T-cell (primary cell): ENCODE measurements at places on chromosomes 6 and 20. TPM values are rescaled to one million over a fixed set of nuclear protein-coding genes. Genes with fewer than 3 reads are reported as not detected.
A peak's percentile ranks its signal among the peaks of the same experiment; 100 is the strongest.

The WFDC2 gene
- total RNA-seq, result 1.7 TPM

The SSTR4 gene
- not detected for total RNA-seq

The FAM209B gene
- total RNA-seq, result 3.3 TPM

The NNAT gene
- total RNA-seq, result not detected

The BEND6 gene
- total RNA-seq, result not detected

The MCCD1 gene
- total RNA-seq, result not detected

The KCNQ5 gene
- 4.3 TPM for total RNA-seq

DNA sequence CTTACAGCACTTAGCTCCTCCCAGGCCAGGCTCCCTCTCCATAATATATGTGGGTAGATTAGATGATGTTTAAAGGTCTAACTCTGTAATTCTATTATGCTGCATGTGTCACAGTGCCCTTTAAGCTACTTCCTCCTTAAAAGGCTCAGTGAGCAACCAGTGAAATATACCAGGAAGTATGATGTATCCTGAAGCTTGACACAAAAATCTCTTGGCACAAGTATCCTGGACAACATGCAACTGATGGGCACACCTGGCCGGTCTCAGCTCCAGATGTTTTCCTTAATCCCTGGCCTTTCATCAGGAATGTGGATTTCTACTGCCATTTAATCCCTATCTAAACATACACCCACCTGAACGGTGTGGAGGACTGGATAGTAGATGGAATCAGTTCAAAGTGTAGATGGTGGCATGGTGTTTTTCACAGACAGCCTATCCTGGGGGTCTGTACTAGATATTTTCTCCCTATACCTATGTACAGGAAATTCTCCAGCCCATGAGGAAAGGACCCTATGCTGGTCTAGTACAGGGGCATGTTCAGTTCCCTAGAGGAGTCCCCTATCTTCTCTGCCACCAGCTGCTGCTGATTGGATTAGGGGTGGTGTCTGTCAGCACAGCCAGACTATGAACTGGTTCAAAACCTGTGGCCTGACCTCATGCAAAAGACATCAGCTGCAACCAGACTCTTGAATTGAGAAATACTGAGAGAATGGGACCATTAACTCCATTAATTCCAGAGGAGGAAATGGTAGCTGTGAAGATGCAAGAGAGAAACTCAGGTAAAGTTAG, 59.4 kb upstream of the CITED2 start:
- H3K4me3 ChIP-seq, result no peak overlapping the region
- H3K27me3 ChIP-seq, result no peaks in the 10 kb centered on the region
- H3K36me3 ChIP-seq, result no peaks in the 10 kb centered on the region
- DNase-seq, result no peak
- H3K4me1 ChIP-seq, result no peaks in the 10 kb centered on the region

DNA sequence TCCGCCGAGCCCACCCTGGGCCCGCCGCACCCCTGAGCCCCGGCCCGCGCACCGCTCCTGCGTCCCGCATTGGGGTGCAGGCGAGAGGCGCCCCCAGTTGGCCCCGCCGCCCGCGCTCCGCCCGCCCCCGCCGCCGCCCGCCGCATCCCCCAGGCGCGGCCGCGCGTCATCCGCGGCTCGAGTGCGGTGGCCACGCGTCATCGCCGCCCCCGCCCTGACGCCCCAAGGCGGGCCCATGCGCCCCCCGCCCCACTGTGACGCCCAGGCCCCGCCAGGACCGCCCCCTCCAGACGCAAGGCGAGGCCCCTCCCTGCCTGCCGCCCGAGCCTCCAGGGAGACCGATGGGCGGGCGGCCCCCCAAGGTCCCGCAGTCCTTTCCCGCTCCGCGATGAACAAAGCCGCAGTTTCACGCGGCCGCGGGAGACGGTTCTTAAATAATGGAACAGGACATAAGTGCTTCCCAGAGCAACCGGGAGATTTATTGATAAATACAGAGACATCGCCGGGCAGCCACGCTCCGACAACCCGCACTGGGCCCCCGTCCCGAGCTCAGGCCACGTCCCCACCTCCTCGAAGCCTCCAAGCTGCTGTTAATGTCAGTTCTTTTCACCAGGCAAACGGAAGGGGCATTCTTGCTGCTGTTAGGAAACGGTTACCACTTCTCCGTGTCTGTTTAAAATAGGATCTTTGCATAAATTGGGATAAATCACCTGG, at the start of gene ANKRD60:
Gene ANKRD60, minus strand, starts transcription at position 170 of the 714 bp plus-strand sequence. Its CDS starts 0 bp downstream, at position 170.
- peak within 1 kb of the TSS; percentile 36 for H3K4me3 ChIP-seq
- H3K36me3 ChIP-seq, result no peaks in the 10 kb centered on the region
- H3K4me1 ChIP-seq, result peaks cover 10% of the 10 kb centered on the region
- peaks cover 16% of the 10 kb centered on the region for H3K27me3 ChIP-seq
- H3K27ac ChIP-seq, result no peak within 1 kb of the TSS

- no peaks in the 10 kb centered on the region for H3K27me3 ChIP-seq
- DNase-seq, result no peak
- H3K36me3 ChIP-seq, result no peaks in the 10 kb centered on the region
- H3K4me3 ChIP-seq, result no peak overlapping the region
- H3K27ac ChIP-seq, result no peak overlapping the region
Measured at GRCh38 chr6:135830452-135830881, 21.0 kb upstream of the PDE7B start.

DNA sequence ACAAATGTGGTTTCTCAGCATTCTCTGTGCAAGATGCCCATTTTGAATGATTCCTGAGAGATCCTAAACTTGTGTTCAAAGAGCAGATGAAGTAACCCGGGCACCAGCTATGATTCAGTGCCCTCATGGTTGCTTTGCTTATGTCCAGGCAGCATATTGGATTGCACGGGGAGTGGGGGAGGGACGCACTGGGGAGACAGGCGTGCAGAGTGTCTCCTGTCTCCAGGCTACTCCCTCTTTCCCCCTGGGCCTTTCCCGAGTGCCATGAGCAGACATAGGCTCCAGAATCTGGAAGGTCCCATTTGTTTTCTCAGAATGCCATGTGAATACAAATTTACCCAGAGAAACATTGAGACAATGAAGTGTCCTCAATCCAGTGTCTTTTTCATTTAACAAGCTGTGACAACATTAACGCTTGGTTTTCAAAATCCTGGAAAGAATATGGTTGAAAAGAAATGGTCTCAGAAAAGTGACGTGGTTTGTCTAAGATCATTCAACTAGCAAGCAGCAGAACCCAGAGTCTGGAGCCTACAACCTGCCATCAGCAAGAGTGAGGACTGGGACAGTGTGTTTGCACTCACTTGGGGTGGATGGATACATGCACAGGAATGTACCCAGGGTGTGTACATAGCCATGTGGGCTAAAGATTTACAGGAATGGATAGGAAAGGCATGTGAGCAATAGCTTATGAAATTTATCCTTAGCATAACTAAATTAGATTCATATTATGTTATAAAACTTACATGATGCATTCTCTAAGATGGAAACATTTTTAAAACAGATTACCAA, 4.2 kb downstream of the SYNDIG1 start:
- peaks cover 18% of the 10 kb centered on the region for H3K4me1 ChIP-seq
- DNase-seq, result no peak
- no peak overlapping the region for H3K27ac ChIP-seq

- no peak for DNase-seq
- H3K4me1 ChIP-seq, result no peaks in the 10 kb centered on the region
- H3K27ac ChIP-seq, result no peak overlapping the region
- peaks cover 2% of the 10 kb centered on the region for H3K27me3 ChIP-seq
Measured at GRCh38 chr6:133918208-133918930, 29.5 kb downstream of the TCF21 start.

DNA sequence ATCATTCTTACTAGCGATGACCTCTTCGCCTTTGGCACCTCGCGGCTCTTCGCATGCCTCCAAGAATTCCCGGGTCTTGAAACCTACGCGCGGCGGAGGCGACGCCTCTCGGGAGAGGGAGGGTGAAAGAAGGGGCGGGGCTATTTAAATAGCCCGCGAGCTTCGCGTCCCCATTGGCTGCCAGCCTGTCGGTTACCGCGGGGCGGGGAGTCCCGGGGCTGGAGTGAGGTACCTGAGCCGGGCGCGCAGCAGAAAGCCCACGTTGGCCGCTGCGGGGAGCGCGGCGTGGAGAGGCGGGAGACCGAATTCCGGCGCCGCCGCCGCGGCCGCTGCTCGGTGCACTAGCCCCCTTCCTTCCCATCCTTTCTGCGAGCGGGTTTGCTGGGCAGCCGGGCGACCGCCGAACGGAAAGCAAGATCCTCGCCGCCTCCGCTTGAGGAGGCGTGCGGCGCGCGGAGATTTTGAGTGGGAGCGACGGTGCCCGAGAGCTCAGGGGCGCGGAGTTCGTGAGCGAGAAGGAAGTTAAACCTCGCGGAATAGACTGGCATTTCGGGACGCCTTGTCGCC, at the start of gene BMP6:
Gene BMP6, plus strand, starts transcription at position 251 of the 567 bp plus-strand sequence. CDS start 857 bp downstream, outside the sequence.
- DNase-seq, result peak; percentile 26
- H3K27ac ChIP-seq, result no peak within 1 kb of the TSS
- peak within 1 kb of the TSS; percentile 62 for H3K4me3 ChIP-seq
- H3K36me3 ChIP-seq, result no peaks in the 10 kb centered on the region
- H3K4me1 ChIP-seq, result peaks cover 30% of the 10 kb centered on the region
- peaks cover 10% of the 10 kb centered on the region for H3K27me3 ChIP-seq

GRCh38 chr6:41759106-41759904, 12.1 kb upstream of the PGC start:
- no peak for DNase-seq
- H3K27me3 ChIP-seq, result no peaks in the 10 kb centered on the region
- H3K36me3 ChIP-seq, result no peaks in the 10 kb centered on the region
- H3K4me3 ChIP-seq, result no peak overlapping the region
- no peak overlapping the region for H3K27ac ChIP-seq

DNA sequence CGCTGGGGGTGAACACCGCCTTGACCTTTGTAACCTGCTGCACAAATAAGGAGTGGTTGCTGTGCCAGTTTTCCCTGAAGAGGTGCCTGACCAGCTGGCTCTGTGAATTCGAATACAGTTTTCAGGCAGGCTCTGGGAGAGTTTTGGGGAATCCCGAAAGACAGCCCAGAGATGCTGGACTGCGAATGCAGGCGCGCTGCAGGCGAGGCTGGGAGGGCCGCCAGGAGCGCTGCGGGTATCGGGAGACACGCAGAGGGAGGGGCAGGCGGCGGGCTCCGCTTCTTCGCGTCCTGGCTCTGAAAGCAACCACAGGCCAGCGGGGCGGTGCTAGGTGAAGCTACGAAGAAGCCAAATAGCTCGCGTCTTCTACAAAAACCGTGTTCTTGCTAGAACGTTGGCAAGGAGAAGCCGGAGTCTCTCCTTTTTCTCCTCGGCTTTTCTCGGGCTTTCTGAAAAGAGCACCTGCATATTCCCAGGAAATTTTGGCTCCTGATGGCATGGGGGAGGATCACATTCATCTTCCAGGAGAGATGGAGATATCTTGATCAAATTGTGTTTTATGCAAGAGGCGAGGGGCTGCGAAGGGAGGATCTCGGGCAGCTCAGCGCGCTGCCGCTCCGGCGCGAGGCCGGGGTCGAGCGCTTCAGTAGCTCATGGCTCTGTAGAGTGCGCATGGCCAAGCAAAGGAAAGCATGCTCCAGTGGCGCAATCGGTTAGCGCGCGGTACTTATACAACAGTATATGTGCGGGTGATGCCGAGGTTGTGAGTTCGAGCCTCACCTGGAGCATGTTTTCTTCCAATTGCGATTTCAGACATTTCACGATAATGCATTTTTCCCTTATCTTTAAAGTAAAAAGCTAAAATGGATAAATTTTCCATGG, 158.1 kb upstream of the ZNF184 start:
- peaks cover 54% of the 10 kb centered on the region for H3K27me3 ChIP-seq
- DNase-seq, result no peak
- no peaks in the 10 kb centered on the region for H3K36me3 ChIP-seq
- no peak overlapping the region for H3K27ac ChIP-seq

DNA sequence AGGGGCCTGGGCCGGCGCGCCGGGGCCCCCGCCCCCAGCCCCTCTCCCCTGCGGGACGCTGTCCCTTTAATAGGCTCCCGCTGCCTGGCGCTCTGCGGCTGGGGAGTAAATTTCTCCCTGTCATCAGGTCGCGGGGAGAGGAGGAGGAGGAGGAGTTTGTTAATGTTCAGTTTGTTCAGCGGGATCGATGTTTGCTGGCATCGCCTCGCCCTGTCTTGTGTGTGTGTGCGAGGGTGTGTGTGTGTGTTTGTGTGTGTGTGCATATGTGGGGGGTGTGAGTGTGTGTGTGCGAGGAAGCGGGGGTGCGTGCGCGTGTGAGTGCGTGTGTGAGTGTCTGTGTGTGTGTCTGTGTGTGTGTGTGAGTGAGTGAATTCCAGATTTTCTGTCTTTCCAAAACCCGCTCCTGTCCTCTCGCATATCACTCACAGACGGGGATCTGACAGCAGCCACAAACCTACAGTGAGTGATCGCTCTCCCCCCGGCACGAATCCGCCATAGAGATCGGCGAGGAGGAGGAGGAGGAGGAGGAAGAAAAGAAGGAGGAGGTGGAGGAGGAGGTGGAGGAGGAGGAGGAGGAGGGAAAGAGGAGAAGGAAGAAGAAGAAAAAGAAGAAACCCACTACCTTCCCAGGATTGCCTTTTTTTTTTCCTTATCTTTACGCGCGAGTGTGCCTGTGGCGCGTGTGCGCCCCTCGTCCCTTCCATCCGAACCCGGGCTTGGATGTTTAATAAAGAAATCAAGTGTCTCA, at the start of gene TSHZ2:
Gene TSHZ2, plus strand, starts transcription at position 169 of the 748 bp plus-strand sequence. CDS start 936 bp downstream, outside the sequence.
- peak within 1 kb of the TSS; percentile 63 for H3K27ac ChIP-seq
- peak within 1 kb of the TSS; percentile 59 for H3K4me3 ChIP-seq
- H3K4me1 ChIP-seq, result no peaks in the 10 kb centered on the region
- DNase-seq, result peak; percentile 40
- H3K27me3 ChIP-seq, result peaks cover 4% of the 10 kb centered on the region
- H3K36me3 ChIP-seq, result no peaks in the 10 kb centered on the region

GRCh38 chr6:163573503-163574179, 159.1 kb downstream of the QKI start:
- no peak overlapping the region for H3K27ac ChIP-seq
- no peaks in the 10 kb centered on the region for H3K27me3 ChIP-seq
- H3K36me3 ChIP-seq, result no peaks in the 10 kb centered on the region
- no peak overlapping the region for H3K4me3 ChIP-seq
- DNase-seq, result no peak

GRCh38 chr6:170292407-170293158, 1.7 kb upstream of the DLL1 start:
- H3K36me3 ChIP-seq, result no peaks in the 10 kb centered on the region
- peaks cover 85% of the 10 kb centered on the region for H3K27me3 ChIP-seq
- H3K27ac ChIP-seq, result no peak overlapping the region
- H3K4me1 ChIP-seq, result peaks cover 38% of the 10 kb centered on the region
- DNase-seq, result no peak
